ENCODE measurements at places on chromosomes 7 and 10. TPM values are rescaled to one million over a fixed set of nuclear protein-coding genes. Genes with fewer than 3 reads are reported as not detected.

The MSMB gene
- not detected for total RNA-seq

The LGI1 gene
- total RNA-seq, result 1.2 TPM

The STRA8 gene
- total RNA-seq, result not detected

The UNCX gene
- total RNA-seq, result not detected

The LBX1 gene
- total RNA-seq, result not detected

The PTPRN2 gene
- 1.9 TPM for total RNA-seq

The NEUROG3 gene
- not detected for total RNA-seq

DNA sequence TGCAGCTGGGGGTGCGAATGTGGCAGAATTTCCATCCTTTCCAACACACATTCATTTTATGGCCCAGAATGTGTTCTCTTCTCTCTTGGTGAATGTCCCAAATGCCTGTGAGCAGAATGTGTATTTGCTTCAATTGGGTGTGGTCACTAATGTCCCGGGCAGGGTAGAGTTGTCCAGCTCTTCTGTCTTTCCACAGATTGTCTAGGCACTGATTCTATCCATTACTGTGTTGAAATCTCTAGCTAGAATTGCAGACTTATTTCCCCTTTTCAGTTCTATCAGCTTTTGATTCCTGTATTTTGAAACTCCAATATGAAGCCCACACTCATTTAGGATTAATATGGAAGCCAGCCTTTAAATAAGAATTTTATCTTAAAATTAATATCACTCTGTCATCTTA, 14.0 kb upstream of the AKR1E2 start:
- no peak overlapping the region for H3K4me3 ChIP-seq
- H3K27me3 ChIP-seq, result no peaks in the 10 kb centered on the region
- no peak for DNase-seq
- H3K36me3 ChIP-seq, result no peaks in the 10 kb centered on the region
- no peak overlapping the region for H3K27ac ChIP-seq

GRCh38 chr10:127338399-127339110, 142.2 kb upstream of the INSYN2A start:
- no peaks in the 10 kb centered on the region for H3K4me1 ChIP-seq
- no peak overlapping the region for H3K27ac ChIP-seq
- H3K27me3 ChIP-seq, result no peaks in the 10 kb centered on the region
- no peak overlapping the region for H3K4me3 ChIP-seq
- no peaks in the 10 kb centered on the region for H3K36me3 ChIP-seq
- DNase-seq, result no peak

DNA sequence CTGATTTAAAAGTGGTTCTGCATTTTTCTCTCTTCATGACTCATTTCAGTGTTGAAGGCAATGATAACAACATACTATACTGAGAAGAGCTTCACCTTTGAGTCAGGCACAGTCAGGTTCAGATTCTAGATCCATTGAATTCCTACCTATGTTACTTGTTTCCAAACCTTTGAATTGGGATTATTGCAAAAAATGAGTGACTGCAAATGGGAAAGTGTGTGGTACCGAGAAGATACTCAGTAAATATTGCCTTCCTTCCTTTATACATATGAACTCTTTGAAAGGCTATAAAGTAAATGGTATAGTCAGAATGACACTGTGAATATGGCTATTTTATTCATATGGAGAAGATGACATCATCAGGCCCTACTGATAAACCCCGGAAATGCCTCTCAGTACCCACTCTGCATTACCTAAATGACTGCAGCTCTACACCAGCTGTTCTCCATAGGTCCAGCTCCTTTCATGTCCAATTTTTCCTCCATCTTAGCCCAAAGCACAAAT, 66.7 kb upstream of the FGL2 start:
- H3K36me3 ChIP-seq, result no peaks in the 10 kb centered on the region
- DNase-seq, result no peak
- no peak overlapping the region for H3K4me3 ChIP-seq

DNA sequence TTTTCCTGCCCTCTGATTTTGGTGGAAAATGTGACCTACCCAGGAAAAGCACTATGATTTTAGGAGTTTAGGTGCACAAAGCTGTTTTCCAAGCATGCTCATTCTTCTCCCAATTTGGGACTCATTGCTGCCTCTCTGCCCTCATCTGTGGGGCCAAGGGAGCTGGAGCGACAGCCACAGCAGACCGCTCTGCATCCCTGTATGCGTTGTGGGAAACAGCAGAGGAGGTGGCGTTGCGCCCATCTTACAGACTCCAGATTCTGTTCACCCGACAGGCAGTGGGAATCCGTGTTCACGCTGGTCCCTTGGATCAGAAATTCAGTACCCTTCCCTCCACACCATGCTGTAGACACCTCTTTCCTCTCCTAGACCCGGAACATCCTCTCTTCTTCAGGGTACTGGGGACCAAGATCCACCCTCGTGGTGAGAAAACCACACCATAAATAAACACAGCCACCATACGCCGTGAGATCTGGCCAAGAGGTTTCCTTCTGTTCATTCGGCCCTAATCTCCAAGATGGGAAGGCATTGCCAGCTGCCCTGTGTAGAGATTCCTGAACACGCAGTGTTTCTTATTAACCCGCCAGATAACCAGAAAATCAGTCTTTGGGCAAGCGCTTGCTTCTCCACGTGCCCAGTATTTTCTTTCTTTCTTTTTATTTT, 87.9 kb downstream of the CUX1 start:
- no peak overlapping the region for H3K27ac ChIP-seq
- no peaks in the 10 kb centered on the region for H3K27me3 ChIP-seq
- H3K36me3 ChIP-seq, result no peaks in the 10 kb centered on the region

DNA sequence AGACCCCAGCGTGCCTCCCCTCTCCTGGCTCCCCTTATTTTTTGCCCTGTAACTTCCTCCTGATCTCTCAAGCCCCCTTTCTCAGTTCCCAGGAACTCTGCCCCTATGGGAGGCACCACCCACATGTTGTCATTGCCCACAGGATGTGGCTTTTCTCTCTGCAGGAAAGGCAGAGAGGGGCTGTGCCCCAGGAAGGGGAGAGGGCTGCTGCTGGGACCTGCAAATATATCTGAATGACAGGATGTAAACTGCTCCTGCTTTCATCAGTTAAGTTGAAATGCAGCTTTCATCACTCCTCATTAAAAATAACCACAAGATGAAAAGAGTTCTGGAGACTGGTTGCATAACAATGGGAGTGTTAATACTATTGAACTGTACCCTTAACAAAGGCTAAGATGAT, 103.3 kb downstream of the CLEC2L start:
- H3K27ac ChIP-seq, result no peak overlapping the region
- no peak for DNase-seq
- peaks cover 76% of the 10 kb centered on the region for H3K36me3 ChIP-seq
- H3K4me1 ChIP-seq, result peaks cover 3% of the 10 kb centered on the region
- no peak overlapping the region for H3K4me3 ChIP-seq

GRCh38 chr10:84659497-84660439, 331.4 kb downstream of the CCSER2 start:
- no peak for DNase-seq
- H3K4me3 ChIP-seq, result no peak overlapping the region
- no peak overlapping the region for H3K27ac ChIP-seq
- H3K36me3 ChIP-seq, result no peaks in the 10 kb centered on the region
- no peaks in the 10 kb centered on the region for H3K4me1 ChIP-seq

GRCh38 chr10:29648114-29648982, 13.6 kb upstream of the SVIL start:
- no peak for DNase-seq
- H3K27me3 ChIP-seq, result no peaks in the 10 kb centered on the region
- no peaks in the 10 kb centered on the region for H3K36me3 ChIP-seq

- H3K4me1 ChIP-seq, result no peaks in the 10 kb centered on the region
- DNase-seq, result no peak
- peaks cover 21% of the 10 kb centered on the region for H3K36me3 ChIP-seq
- no peak overlapping the region for H3K4me3 ChIP-seq
These were observed 10.4 kb downstream of the TMEM184A start for GRCh38 chr7:1545417-1546246.

- H3K27ac ChIP-seq, result peak overlapping the region; percentile 90
- peaks cover 12% of the 10 kb centered on the region for H3K36me3 ChIP-seq
- DNase-seq, result no peak
- H3K27me3 ChIP-seq, result no peaks in the 10 kb centered on the region
- peaks cover 62% of the 10 kb centered on the region for H3K4me1 ChIP-seq
These were observed 20.4 kb downstream of the DNAJB12 start for GRCh38 chr10:72334196-72334824.

DNA sequence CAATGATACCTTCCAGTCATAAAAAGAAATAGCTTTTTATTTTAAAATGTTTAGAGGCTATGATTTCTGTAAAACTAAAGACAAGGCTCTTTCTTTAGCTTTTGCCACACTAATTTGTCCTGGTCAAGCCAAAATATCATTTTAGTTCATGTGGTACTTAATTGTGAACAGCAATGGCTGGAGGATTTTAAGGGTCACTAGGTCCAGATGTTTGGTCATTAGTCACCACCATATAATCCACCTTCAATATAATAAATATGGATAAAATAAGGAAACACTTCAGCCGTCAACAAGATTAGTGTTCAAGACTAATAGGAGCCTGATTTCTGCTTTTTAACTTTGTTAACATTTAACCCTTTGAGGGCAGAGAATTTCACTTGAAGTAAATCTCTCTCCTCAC, 50.0 kb upstream of the HGF start:
- H3K27me3 ChIP-seq, result no peaks in the 10 kb centered on the region
- H3K36me3 ChIP-seq, result no peaks in the 10 kb centered on the region
- no peaks in the 10 kb centered on the region for H3K4me1 ChIP-seq
- no peak for DNase-seq
- H3K27ac ChIP-seq, result no peak overlapping the region

DNA sequence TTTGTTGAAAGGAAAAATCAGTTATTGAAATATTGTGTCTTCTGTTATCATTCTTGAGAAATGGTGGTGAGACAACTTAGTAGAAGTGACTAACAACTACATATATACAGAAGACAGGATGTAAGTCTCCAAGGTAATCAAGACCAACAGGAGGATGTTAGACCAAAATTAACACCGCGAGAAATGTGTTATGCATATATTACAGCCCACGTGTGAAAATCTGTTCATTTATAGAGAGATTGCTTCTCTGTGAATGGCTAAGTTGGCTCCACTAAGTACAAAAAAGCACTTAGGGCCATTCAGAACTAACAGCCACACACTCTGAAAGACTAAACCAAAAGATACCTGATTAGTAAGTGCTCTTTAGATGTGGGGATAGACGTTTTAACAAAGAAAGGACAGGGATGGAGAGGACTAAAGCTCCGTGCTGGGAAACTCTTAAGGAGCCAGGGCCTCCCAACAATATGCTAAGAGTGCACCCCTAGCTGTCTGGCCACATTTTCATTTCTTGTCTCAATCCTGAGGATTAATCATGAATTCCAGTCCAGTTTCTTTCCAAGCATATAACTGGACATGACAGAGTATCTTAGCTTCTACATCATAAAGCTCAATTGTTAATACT, 26.5 kb downstream of the HDAC9 start:
- no peak overlapping the region for H3K4me3 ChIP-seq
- no peaks in the 10 kb centered on the region for H3K27me3 ChIP-seq
- H3K27ac ChIP-seq, result no peak overlapping the region
- H3K36me3 ChIP-seq, result no peaks in the 10 kb centered on the region
- no peak for DNase-seq
- no peaks in the 10 kb centered on the region for H3K4me1 ChIP-seq

DNA sequence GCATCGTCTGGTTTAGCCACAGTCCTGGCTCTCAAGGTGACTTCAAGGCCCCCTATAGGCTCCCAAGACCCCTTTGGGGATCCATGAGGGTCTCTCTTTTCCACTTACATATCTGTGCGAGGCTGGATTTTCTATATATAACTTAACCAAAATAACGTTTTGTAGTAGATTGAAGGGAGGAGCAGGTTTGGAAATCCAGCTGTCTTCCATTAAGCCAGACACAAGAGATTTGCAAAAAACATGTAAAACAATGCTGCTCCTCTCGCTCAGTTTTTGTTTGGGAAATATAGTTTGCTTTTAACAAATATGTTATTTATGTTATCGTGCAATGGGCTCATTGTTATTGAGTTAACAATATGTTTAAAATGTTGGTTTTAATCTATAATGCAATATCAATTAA, 811.2 kb downstream of the TYW1 start:
- H3K27ac ChIP-seq, result no peak overlapping the region
- no peaks in the 10 kb centered on the region for H3K36me3 ChIP-seq
- H3K4me3 ChIP-seq, result no peak overlapping the region
- DNase-seq, result no peak

GRCh38 chr7:141911391-141911790, 4.8 kb upstream of the OR9A4 start:
- DNase-seq, result no peak
- H3K27ac ChIP-seq, result no peak overlapping the region
- no peaks in the 10 kb centered on the region for H3K4me1 ChIP-seq
- H3K4me3 ChIP-seq, result no peak overlapping the region
- H3K27me3 ChIP-seq, result no peaks in the 10 kb centered on the region

DNA sequence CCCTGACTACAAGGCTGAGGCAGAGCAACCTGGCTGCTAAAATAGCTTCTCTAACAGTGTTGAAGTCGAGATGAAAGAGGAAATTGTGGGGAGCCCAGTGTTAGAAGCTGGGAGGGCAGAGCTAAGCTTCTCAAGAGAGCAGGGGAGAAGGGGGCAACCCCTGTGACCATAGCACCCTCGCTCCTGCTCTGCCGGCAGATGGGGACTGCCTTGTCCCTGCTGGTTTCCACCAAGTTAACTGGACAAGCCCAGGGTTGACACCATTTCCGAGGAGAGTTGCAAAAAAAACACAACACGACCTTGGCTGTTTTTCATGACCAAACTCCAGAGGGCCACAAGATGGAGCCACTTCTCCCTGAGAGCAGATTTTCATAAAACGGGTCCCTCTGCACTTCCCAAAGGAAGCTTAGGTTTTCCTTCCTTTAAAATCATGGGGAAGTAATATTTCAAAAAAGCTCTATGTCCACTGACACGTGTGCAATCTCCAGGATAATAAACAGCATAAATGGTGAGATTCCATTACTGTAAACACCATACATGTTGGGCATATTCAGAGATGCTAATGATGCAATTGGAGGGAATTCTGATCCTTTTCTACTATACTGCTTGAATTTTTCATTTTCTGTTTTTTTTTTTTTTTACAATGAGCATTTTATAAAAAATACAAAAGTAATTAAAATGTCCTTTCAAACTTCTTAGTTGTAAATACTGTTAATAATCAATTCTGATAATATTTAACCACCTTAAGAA, 140.4 kb downstream of the PIP4K2A start:
- no peaks in the 10 kb centered on the region for H3K27me3 ChIP-seq
- no peak overlapping the region for H3K27ac ChIP-seq
- peaks cover 4% of the 10 kb centered on the region for H3K36me3 ChIP-seq
- H3K4me1 ChIP-seq, result no peaks in the 10 kb centered on the region

DNA sequence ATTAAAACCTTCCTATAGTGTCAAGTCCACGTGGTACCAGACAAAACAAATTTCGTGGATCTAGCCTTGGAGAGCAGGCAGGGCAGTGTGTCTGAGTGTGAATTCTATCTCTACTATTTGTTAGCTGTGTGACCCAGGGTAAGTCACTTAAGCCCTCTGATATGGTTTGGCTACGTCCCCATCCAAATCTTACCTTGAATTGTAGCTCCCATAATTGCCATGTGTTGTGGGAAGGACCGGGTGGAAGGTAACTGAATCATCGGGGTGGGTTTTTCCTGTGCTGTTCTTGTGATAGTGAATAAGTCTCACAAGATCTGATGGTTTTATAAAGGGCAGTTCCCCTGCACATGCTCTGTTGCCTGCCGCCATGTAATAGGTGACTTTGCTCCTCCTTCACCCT, 2.8 kb upstream of the NPFFR1 start:
- peaks cover 2% of the 10 kb centered on the region for H3K27me3 ChIP-seq
- DNase-seq, result no peak
- no peak overlapping the region for H3K4me3 ChIP-seq

All from liver (tissue), 10 donors.